Activated CD8-positive, alpha-beta memory T cell treated with anti-CD3 and anti-CD28 coated beads for 36 hours (primary cell): ENCODE measurements at places on chromosomes 11 and 22. TPM values are rescaled to one million over a fixed set of nuclear protein-coding genes. Genes with fewer than 3 reads are reported as not detected.

RHOG gene
- 190 TPM for total RNA-seq

PTPRCAP gene
- total RNA-seq, result 151 TPM

TBRG1 gene
- total RNA-seq, result 40.6 TPM

GRAP2 gene
- total RNA-seq, result 42.3 TPM

TMPRSS13 gene
- 1.7 TPM for total RNA-seq

SCGB2A2 gene
- not detected for total RNA-seq

SLN gene
- not detected for total RNA-seq

CHCHD10 gene
- 191 TPM for total RNA-seq

OR51E2 gene
- not detected for total RNA-seq

BTBD18 gene
- total RNA-seq, result not detected

MTCH2 gene
- total RNA-seq, result 142 TPM

SC5D gene
- total RNA-seq, result 22.6 TPM

GAL3ST1 gene
- not detected for total RNA-seq

ZNF215 gene
- 1.7 TPM for total RNA-seq

RFPL3 gene
- not detected for total RNA-seq

MUC6 gene
- total RNA-seq, result not detected

MS4A12 gene
- not detected for total RNA-seq

PIK3IP1 gene
- 6.9 TPM for total RNA-seq

RANBP1 gene
- 470 TPM for total RNA-seq

NPTXR gene
- total RNA-seq, result 3.6 TPM

MYOD1 gene
- not detected for total RNA-seq

TIMP3 gene
- 0.32 TPM for total RNA-seq

INPP5J gene
- 0.15 TPM for total RNA-seq

BLID gene
- not detected for total RNA-seq

NELL1 gene
- total RNA-seq, result not detected

LARGE1 gene
- total RNA-seq, result 0.17 TPM

OR4X2 gene
- not detected for total RNA-seq

NRIP3 gene
- total RNA-seq, result 1.3 TPM

CRYAB gene
- not detected for total RNA-seq

POTEH gene
- not detected for total RNA-seq

ABCC8 gene
- not detected for total RNA-seq
